ENCODE measurements at places on chromosomes 2 and 18.

DNA sequence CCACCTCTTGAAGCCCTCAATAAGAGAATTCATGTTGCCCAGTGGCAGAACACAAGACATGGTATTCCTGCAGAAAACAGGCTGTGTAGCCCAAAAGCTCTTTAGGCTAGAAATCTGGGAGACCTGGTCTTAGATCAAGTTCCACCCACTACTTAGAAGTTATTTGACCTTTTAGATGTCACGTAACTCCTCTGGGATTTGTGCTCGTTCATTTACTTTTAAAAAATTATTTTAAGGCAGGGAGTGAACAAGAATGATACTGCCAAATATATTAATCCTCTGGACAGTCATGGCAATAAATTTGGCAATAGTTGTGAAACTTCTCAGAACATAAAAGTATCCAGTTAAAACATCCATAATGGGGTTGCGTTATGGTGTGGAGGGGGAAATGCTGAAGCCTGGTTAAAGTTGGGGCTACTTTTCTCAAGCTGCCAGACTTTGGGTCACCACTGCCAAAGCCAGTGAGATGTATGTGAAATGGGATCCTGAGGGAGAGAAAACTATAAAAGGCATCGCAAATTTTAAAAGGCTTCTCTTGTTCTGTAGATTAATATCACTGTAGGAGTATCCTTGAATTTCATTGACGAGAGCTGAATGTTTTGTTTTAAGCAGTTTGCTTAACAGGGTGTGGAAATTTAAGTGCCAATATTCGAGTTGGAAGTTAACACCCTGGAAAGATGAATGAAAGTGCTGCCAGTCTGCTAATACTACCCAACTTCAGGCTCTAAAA is 15.8 kb downstream of the DAPL1 start:
- DNase-seq: peak; percentile 51

- DNase-seq: peak; percentile 19
These were observed 36.6 kb downstream of the RPL31 start for GRCh38 chr2:101038455-101039255.

DNA sequence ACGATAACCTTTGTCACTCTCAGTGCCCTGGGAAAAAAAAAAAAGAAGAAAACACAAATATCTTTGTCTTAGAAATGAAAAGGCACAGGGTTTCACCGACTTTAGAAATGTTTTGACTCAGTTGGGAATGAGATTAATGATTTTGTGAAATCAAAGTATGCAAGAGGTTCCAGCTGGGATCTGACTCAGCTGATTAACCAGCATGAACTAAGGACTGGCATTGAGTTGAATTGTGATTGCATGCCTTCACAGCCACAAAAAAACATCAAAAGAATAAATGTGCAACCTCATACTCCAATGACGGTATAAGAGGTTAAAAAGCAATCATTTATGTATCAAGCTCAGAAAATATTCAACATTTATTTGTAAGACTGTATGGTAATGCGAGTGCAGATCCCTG is 566.6 kb upstream of the DSEL start:
- peak; percentile 81 for DNase-seq

- DNase-seq: no peak
These were observed 2.1 kb downstream of the SERPINB2 start for GRCh38 chr18:63889626-63890025.

GRCh38 chr18:9711361-9712129 is 3.4 kb downstream of the RAB31 start:
- DNase-seq: no peak

DNA sequence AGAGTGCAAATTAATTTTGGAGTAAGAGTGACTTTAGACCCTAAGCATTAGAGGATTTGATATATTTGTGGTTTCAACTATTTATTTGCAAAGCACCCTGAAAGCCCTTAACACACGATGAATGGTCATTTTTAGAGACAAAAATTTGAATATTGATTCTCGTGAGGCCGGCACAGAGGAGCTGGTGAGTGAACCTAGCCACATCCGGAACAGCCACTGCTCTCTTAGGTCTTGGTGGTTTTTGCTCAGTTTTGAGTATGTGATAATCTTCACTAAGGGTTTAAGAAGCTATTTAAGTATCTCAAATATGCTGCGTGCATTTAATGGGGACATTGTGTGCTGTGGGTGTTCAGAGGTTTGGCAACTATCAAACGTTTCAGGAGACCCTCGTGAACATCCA is 204.8 kb downstream of the TSN start:
- DNase-seq: no peak

- no peak for DNase-seq
These were observed 277.8 kb downstream of the TCF4 start for GRCh38 chr18:55310044-55310676.

GRCh38 chr18:24014986-24015638 is 558 bp downstream of the TTC39C start:
- DNase-seq: peak; percentile 81

DNA sequence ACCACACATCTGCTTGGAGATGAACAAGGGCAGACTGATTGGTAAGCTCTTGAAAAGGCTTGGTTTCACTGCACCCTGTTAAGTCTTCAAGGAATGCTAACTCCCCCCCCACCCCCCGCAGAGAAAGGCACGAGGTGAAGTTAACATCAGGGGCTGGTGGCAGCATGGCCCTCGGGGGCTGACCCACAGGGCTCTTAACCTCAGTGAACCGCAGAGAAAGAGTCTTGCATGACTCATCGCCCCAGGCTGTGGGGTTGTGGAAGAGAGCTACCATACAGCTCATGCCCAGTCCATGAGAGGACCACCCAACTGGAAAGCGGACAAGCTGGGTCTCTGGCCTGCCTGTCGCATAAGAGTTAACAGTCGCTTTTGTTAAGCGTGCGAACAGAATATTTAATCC is 10.6 kb upstream of the CEP68 start:
- peak; percentile 51 for DNase-seq

DNA sequence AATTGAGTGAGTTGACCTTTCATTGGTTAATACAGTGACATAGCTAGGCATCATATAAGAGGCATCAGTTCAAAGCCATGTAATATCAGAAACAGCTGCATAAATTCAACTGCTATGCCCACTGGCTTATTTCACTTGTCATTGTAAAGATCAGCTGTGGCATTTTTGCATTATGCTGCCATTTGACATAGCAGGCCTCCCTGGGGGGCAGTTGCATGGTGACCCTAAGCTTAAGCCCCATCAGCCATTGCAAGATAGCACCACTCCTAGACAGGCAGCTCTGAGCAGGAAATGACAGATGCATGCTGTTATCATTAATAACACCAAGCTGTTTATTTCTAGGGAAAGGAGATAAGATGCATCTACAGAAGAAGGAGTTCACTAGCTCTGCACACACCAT is 233.4 kb upstream of the CNTNAP5 start:
- no peak for DNase-seq

DNA sequence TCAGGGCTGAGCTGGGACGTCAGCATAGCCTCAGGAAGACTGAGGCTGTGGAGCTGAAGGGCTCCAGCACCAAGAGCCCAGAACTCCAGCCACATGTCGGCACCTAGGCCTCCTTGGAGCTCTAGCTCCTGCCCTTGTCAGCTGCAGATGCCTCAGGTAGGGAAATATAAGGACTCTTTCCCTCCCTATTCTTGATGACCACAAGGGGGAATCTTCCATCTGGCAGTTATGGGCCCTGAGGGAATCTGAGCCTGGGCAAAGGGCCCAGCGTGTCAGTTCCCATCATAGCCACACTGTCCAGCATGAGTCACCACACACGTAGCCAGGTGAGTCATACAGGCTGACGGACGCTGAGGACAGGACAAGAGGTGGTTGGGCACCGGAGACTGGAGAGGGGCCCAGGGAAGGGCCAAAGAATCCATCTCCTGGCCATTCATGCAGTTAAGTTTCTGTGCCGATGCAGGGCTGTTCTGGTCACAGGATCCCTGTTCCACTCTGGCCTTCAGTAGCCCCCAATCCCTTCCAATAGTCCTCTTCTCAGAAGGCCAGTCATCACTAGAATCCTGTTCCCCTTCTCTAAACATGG is 1.8 kb downstream of the MPV17 start:
- peak; percentile 100 for DNase-seq

DNA sequence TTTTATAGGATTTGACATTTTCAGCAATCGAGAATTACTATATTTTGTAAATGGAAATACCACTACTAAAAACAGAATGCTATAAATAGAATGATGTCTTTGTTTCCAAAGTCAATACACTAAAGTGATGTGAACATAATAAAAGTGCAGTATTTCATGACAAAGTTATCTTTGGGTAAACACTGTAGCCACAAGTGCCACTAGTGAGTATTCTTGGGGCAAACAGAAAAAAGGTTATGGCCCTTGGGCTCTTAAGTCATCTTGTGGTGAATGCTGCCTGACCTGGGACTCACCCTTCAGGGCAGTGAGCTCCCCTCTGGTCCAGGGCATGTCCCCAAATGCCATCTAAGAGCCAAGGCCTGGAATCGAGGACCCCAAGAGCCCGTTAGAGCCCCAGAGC is 99.2 kb upstream of the KYNU start:
- no peak for DNase-seq

DNA sequence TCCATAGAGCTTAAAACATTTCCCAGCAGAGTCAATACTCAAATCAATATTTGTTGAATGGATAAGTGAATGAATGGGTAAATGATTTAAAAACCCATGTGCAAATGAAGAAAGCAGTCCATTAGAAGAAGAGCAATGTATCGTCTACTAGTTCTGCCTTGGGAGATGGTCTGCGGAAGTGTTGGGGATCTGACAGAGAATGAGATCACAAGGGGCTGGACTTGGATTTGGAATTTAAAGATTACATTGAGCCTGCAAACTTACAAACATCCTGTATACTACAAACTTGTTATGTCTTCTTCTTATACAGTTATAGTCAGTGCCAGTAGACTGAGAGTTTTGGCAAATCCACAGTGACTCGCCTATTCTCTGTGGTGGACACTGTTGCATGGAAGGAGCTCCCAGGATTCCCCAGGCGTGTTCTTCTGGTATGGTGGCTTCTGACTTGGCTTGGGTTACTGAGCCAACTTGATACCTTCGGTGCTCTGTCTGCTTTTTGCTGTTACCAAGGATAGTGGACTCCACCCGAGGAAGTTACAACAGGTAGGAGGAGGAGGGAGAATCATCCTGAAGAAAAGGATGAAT is 163.3 kb upstream of the SERPINE2 start:
- no peak for DNase-seq

DNA sequence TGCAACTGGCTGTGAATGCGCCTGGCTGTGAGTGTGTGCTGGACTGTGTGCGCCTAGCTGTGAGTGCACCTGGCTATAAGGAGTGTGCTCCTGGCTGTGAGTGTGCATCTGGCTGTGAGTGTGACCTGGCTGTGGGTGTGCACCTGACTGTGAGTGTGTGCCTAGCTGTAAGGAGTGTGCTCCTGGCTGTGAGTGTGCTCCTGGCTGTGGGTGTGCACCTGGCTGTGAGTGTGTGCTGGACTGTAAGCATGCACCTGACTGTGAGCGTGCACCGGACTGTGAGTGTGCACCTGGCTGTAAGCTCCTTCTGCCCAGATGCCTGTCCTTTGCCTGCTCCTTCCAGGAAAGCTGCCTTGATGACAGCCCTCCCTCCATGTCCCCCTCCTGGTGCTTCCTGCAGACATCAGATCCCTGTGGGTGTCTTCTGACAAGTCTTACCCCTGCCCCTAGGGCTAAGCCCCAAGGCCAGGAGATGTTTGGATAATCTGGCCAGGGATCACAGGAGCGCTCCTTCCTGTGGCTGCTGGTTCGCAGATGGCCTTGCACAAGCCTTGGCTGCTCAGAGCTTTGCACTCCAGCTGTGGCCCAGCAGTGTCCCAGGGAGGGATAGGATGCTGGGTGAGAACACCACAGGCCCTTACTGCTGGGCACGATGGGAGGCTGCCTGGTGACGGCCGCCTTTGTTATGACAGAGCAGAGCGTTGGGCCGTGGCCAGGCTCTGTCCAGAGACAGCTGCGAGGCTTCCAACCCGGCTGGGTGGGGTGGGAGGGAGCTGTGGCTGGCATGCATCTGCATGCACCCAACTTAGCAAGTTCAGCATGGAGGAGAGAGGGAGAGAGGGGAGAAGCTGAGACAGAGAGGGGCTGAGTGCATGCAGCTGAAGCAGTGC is 89.9 kb downstream of the GLI2 start:
- peak; percentile 75 for DNase-seq

- no peak for DNase-seq
These were observed 65.9 kb downstream of the AP1S3 start for GRCh38 chr2:223771475-223771874.

DNA sequence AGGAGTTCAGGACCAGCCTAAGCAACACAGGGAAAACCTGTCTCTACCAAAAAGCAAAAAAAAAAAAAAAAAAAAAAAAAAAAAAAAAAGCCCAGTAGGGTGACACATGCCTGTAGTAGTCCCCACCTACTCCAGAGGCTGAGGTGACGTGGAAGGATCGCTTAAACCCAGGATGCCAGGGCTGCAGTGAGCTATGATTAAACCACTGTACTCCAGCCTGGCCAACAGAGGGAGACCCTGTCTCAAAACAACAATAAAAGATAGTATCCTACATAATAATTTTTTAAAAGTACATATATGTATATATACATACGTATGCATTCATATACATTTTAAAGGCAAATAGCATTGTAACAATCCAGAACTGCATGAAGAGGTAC is 51.7 kb downstream of the SOS1 start:
- DNase-seq: peak; percentile 23

- peak; percentile 41 for DNase-seq
These were observed 154.8 kb upstream of the APCDD1 start for GRCh38 chr18:10299643-10300042.
